NCI-H1092 treated with DMSO at 0.1 percent for 48 hours (cell line): ENCODE measurements at places on chromosomes 5 and 9.

DNA sequence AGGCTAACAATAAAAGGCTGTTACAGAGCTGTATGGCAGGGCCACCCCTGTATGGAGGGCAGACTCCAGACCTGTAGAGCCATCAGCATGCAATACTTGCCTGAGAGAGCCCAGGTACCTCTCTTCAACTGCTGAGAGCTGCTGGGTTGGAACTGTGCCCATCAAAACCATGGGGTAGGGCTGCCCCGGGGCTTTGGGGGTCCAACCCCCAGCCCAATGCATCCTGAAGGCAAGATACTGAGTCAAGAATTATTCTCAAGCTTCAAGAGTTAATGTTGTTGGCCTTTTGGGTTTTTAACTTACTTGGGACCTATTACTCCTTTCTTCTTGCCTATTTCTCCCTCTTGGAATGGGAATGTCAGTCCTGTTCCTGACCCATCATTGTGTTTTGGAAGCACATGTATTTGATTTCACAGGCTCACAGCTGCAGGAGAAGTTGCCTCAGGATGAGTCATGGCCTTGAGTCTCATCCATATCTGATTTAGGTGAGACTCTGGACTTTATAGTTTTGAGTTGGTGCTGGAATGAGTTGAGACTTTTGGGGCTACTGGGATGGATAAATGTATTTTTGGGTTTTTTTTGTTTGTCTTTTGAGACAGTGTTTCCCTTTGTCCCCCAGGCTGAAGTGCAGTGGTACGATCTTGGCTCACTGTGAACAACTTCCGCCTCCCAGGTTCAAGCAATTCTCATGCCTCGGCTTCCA is 21.0 kb upstream of the CDK7 start:
- no peak for DNase-seq

DNA sequence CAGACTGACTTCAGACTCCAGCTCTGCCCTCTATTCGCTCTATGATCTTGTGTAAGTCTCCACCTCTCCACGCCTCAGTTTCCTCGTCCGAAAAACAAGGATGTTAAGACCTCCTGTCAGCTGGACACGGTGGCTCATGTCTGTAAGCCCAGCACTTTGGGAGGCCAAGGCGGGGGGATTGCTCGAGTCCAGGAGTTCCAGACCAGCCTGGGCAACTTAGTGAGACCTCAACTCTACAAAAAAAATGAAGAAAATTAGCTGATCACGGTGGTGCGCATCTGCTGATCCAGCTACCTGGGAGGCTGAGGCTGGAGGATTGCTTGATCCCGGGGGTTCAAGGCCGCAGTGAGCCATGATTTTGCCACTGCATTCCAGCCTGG is 36.6 kb upstream of the GABRP start:
- no peak for DNase-seq

- DNase-seq: no peak
These were observed 48.0 kb downstream of the RUSC2 start for GRCh38 chr9:35537913-35538312.

DNA sequence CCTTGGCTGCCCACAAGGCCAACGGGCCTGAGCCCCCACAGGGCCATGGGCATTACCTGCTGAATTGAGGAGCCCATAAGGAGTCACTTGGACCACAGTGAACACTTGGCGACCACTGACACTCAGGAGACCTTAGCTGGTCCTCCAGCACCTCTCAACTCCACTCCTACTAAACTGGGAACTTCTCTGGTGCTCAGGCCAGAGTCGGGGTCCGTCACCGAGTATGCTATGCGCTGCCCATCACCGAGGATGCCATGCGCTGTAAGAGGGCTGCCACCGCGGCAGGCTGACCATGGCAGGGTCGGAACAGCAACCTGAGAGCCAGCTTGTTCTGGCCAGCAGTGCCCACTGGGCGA is 600 bp upstream of the SQSTM1 start:
- no peak for DNase-seq

DNA sequence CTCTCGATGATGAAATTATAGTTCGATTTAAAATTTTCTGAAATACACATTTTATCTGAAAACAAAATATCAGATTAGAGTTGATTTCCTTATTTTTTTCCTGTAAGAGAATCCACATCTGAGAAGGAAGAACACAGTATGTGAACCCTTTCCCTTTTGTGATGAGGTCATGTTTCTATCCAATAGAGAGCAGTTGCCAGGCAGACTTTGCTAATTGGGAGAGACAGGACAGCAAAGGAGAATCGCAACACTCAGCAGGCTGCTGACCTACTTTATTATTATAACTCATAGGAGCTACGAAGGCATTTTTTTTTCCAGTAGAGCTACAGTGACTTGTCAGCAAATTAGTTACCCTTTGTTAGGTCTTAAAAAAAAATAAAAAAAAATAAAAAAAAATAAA is 242.1 kb downstream of the HCN1 start:
- peak; percentile 3 for DNase-seq

DNA sequence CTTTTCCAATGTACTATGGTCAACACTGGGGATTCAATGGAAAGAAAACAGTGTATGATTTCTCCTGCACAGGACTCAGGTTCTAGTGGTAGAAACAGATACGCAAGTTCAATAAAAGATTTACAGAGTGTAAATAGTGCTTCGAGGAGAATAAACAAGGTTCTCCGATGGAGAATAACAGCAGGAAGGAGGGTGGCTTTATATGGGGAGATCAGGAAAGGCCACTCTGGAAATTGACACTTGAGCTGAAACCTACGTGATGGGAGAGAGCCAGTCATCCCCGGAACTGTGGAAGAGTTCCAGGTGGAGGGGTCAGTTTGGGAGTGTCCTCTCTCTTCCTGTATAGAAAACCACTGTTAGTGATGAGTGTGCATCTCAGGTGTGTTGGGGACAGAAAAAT is 65.9 kb downstream of the GARNL3 start:
- no peak for DNase-seq

DNA sequence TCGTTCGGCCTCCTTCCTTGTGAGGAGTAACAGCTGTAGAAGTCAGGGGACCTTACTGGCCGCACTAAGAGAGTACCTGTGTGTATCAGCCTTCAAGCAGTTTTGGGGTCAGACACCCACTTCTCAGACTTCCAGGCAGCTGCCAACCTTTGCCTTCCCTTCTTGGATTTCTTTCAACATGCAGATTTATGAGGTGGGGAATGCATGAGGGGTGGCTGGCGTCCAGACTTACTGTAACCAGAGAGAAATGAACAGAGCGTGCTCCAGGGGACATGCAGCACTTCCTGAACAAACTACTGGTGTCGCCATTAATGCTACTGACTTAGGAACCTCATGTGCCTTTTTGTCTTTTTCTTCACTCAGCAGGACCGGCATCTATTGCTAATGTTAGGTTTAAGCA is 46.7 kb downstream of the INSYN2B start:
- peak; percentile 57 for DNase-seq
